ENCODE measurements at places on chromosomes 7 and 10.

DNA sequence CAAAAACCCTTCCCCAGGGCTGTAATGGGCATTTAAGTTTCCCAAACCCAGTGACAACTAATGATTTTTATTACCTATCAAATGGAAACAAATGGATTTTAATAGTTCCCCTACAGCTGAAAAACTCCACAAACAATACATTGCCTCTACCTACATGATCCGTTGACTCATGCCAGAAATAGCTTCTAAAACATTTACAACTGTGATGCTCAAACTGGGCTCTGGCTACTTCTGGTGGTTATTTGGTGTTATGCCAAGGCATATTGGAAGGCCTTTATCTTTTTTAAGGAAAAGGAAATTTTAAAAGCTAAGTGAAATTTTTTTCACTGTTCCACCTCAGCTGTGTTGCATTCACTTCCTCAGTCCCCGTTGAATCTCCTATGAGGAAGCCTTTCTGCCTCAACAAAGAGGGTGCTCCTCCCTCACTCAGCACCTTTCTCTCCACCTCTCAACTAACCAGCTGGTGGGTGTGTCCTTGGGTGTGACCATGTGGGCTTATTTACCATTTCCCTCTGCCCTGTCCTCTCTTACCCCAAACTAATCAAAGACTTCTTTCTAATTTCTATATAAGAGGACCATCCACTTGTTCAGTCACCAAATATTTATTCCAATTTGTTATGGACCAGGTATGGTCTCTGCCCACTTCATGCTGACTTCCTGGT lies 82.9 kb downstream of the PRTFDC1 start:
- DNase-seq: no peak

GRCh38 chr7:32161708-32162107 lies 91.5 kb upstream of the PDE1C start:
- DNase-seq: no peak

- no peak for DNase-seq
These were observed 220.2 kb downstream of the DGKI start for GRCh38 chr7:137626469-137627067.

GRCh38 chr10:128069351-128070051 lies 56.7 kb downstream of the MKI67 start:
- no peak for DNase-seq

DNA sequence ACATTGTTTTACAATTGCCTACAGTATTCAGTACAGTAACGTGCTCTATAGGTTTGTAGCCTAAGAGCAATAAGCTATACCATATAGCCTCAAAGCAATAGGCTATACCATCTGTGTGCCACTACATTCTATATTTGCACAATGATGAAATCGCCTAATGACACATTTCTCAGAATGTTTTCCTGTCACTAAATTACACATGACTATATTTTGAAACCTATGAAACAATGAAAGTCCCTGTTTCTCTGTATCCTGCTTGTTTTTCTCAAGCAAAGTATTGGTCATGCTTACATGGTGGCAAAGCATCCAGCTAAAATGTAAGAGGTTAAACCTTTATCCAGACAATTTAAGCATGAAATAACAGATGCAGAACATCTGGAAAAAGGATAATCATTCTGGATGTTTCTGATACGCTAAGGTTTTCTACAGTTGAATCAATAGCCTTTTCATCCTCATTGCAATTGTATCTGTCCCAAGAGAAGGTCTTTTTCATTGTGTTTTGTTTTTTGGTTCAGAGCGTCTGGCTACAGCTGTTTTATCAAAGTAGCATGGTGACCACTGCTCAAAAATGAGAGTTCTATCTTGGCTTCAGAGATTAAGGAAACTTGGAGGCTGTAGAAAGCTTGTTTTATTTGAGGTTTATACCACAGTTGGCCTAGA lies 81.7 kb downstream of the CSTF2T start:
- DNase-seq: no peak

DNA sequence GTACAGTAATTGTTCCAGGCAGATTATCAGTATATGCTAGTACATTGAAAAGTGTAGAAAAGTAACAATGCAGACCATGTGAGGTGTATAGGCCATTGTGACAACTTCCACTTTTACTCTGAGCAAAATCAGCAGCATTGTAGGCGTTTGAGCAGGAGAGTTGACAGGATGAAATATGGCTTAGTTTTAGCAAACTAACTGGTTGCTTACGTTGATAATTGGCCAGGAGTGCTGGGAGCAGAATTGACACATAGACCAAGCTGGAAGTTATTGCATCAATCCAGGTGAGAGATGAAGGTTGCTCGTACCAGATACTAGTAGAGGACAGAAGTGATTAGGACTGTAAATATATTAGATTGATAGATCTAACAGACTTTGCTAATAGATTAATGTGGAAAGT lies 46.0 kb downstream of the LCOR start:
- no peak for DNase-seq

DNA sequence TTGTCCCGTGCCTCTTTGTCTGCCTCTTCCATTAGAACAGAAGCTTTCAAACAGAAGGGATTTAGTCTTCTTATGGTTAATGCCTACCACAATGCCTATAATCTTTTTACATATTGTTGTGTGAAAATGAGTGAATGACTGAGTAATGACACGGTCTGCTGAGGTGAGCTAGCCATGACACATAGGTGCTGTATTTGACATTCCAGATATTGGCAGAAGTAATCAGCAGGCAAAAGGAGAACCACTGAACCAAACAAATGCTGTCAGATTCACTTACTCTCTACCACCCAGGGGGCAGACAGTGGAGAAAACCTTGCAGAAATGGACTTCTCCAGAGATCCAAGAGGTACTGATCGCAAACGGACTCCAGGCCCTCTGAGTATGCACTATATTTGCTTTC lies 377.2 kb upstream of the VWC2 start:
- DNase-seq: no peak

- DNase-seq: no peak
These were observed 1.4 kb downstream of the RPS24 start for GRCh38 chr10:78035025-78035424.

GRCh38 chr10:97717627-97718026 lies 4.1 kb downstream of the MARVELD1 start:
- no peak for DNase-seq

- DNase-seq: no peak
These were observed 3.4 kb upstream of the IL6 start for GRCh38 chr7:22723637-22724036.

DNA sequence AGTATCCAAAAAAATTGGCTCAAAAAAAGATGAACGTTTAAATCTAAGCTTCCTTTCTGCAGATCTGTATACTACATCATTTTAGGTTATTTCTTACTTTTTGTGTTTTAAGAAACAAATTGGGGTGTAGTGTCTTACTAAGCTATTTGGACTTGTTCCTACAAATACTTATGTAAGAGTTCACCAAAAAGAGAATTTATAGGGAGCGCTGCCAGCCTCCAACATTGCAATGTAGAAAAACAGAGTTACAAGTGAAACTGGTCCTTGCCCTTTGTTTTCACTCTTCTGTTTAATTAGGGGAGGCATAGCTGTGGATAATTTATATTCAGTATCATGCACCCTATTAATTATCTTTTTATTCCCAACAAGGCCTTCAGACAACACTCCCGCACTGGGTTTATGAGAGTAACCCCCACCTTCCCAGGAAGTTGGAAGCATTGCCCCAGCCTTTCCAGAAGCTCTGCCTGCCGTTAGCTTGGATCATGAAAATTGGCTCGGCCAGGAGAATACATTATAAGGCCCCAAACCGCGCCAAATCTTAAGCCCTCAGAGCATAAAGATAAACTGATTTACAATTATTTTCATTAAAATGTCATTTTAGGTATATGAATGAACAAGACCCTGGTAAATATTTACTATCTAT lies 261.8 kb upstream of the KLF6 start:
- no peak for DNase-seq

- DNase-seq: no peak
These were observed 608.0 kb downstream of the PHTF2 start for GRCh38 chr7:78406531-78406930.

GRCh38 chr10:71125749-71126107 lies 86.6 kb upstream of the UNC5B start:
- no peak for DNase-seq

- no peak for DNase-seq
These were observed 721.7 kb upstream of the GALNT17 start for GRCh38 chr7:70410134-70410750.

GRCh38 chr10:133274751-133275683 lies 1.7 kb downstream of the ADAM8 start:
- DNase-seq: no peak

DNA sequence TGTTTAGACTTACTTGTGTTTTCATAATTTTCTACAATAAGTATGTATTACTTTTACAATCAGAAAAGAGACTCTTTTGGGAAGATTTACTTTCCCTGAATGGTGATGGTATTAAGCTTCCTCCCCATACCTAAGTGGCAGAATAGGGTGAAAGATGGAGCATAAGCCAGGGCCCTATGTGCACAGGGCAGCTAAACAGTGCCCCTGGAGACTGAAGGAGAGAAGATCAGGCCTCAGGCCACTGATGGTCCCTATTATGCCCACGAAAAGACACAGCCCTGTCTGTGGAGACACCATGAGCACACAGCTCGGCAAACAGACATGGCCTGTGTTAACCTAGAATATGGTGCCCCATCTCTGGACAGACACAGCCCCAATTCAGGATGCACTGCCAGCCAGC lies 139.4 kb downstream of the OAT start:
- DNase-seq: no peak

- no peak for DNase-seq
These were observed 31.6 kb downstream of the TRIM8 start for GRCh38 chr10:102675666-102676533.

GRCh38 chr7:43137811-43138210 lies 25.4 kb downstream of the HECW1 start:
- no peak for DNase-seq

GRCh38 chr10:68296843-68297663 lies 34.8 kb upstream of the HNRNPH3 start:
- no peak for DNase-seq

- no peak for DNase-seq
These were observed 434.8 kb upstream of the FOXK1 start for GRCh38 chr7:4247106-4247876.

- no peak for DNase-seq
These were observed 2.9 kb downstream of the RBP4 start for GRCh38 chr10:93598157-93598556.

- DNase-seq: no peak
These were observed 7.6 kb downstream of the WDR86 start for GRCh38 chr7:151402029-151402835.

- DNase-seq: no peak
These were observed 23.9 kb downstream of the EPC1 start for GRCh38 chr10:32323051-32323450.

GRCh38 chr10:113762083-113762482 lies 10.6 kb downstream of the PLEKHS1 start:
- no peak for DNase-seq

Measured in glomerular endothelial cell (primary cell).